Activated CD8-positive, alpha-beta T cell treated with anti-CD3 and anti-CD28 coated beads, Interleukin-2, amount 10 ng/mL, durations not matched to agents 7 days and 5 days (primary cell): ENCODE measurements at places on chromosomes 5 and 9.

DNA sequence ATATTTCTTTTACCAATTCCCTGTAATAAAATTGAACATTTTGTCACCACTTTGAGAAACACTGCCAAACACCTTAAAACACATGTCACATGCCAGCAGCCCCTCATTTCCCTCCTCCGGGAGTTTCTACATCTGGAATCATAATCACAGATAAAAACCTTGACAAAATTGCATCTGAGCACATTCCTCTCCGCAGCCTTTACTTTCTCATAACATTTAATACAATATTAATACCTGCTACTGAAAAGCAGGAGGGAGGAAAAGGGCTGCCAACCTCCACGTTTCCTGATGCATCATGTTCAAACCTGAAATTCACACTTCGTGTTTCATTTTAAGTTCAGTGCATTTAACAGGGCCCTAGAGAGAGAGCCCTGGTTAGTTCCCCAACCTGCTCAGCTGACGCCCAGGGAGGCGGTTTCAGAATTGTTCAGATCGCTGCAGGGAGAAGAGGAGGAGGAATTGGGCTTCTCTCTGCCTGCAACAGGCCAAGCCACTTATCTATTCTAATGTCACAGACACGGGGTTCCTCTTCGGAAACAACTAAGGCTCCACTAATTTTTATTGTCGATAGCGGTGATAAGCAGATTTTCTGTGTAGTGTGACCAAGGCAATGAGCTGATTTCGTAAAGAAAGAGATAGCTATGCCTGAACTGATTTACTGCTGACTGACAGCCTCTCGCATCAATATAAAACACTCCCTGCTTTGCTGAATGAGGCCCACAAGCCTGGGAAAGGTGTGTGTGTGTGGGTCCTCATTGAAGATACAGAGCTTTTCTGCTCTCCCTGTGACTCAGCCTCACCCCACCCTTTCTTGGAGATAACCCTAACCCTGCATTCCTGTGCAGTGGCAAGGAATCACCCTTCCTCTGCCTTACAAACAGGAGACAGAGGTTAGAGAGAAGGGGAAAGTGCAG is 4.9 kb upstream of the LHX2 start:
- no peak for DNase-seq

DNA sequence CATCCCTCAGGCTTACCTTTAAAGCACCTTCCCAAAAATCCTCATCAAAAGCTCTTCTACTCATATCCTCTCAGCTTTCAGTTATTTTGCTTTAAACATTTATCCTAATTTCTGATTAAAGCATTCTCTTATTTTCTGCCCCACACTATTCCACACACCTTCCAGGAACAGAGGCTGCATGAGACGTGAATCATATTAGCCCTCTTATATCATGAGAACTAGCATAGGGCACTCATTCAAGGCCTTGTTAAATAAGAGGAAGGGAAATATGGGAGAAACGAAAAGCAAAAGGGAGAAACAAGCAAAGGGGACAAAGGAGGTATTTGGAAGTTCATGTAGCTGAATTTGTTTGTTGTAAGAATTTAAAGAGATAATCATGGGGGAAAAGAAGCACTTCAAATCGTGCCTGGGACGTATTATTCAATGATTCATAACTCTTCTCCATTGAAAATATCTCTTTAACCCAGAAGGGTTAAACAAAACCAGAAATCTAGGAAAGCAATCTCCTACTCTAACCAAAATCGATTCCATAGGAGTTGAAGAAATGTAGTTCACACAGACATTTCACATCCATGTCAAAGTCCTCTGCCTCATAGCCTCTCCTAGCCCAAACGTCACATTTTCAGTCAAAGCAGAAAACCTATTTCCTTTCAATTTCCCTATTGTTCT is 4.1 kb downstream of the ALDH1A1 start:
- no peak for DNase-seq

DNA sequence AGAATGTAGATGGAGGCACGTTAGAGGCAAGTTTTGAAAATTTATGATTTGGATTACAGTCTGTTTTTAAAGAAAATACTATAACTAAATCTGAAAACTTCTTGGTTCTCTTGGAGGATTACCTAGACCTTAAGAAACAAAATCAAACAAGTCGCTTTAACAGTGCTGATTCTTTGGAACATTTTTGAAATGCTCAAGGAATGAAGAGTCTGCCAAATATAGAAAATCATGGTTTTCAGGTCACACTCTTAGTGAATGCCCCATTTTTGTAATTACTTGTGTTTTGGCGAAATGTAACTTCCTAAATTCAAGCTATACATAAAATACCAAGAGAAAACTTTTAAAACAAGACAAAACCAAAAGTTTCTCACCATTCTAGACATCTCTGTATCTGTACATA is 93.2 kb downstream of the EQTN start:
- no peak for DNase-seq

GRCh38 chr5:150406723-150407095 is 6.0 kb downstream of the CD74 start:
- DNase-seq = no peak

DNA sequence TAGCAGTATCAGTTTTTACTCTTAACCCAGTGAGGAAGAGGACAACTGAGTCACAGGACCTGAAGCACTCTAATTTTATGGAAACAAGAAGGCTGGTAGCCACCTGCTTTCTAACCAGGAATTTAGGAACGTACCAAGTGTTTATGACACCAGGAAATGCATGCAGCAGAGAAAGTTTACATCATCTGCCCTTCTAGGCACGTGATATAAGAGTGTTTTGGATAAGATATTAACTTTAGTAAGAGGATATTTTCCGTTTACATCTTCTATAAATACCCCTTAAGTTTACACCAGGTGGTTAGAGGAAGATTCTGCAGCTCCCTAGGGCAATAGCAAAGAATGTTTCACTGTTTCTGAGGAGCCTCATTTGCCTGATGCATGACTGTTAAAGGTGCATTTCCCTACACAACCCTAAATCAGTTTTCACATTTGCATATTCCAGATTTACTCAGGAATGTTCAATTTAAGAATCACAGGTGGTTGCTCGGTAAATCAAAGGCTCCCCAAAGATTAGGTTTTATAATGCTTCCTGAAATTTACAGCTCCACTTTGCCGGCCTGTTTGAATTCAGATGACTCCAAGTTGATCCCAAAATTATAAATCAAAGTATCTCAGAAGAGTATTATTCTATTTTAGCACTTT is 1.8 kb downstream of the TSC1 start:
- no peak for DNase-seq

DNA sequence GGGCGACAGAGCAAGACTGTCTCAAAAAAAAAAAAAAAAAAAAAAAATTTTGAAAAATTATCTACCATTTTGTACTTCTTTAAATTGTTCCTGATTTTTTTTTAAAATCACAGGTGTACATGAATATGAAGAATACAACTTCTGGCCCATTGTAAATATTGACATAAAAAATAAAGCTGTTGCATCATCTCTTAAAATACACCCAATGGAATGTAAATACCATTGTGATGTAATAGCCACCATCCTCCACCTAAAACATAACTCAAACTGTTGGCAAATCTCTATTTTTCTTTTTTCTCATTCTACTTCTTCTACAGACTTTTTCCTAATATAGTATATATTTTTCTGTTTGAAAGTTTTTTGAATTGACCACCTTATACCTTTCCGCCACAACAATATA is 61.0 kb upstream of the TEX48 start:
- no peak for DNase-seq

- no peak for DNase-seq
These were observed 28.6 kb upstream of the CEP78 start for GRCh38 chr9:78207319-78207718.

GRCh38 chr9:133076691-133077090 is 14.9 kb downstream of the CEL start:
- no peak for DNase-seq

DNA sequence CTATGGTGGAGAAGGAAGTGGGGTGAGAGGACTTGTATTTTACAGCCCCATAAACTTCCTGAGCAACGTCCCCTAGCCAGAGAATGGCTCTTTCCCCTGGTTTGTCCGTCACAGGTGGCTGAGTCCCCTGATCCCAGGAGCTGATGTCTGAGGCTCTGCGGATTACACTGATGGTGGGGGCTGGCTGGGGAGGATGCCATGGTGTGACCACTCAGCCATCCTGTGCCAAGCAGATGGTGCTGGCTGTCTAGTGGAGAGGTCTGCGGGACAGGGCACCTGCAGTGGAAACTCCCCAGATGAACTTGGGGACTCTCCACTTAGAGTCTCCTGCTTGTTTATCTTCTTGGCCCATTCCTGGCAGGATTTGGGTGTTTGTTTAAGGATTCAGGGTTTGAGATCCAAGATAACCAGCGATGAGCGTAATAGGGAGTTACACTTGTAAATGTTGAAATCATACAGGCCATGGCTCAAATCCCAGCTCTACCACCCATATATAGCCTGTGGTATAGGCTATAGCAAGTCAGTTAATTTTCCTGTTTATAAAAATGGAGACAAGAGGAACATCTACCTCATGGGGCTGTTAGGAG is 4.7 kb upstream of the PTGS1 start:
- no peak for DNase-seq
